Midbrain (tissue), 1 donor: ENCODE measurements at places on chromosomes 16 and 17.

DNA sequence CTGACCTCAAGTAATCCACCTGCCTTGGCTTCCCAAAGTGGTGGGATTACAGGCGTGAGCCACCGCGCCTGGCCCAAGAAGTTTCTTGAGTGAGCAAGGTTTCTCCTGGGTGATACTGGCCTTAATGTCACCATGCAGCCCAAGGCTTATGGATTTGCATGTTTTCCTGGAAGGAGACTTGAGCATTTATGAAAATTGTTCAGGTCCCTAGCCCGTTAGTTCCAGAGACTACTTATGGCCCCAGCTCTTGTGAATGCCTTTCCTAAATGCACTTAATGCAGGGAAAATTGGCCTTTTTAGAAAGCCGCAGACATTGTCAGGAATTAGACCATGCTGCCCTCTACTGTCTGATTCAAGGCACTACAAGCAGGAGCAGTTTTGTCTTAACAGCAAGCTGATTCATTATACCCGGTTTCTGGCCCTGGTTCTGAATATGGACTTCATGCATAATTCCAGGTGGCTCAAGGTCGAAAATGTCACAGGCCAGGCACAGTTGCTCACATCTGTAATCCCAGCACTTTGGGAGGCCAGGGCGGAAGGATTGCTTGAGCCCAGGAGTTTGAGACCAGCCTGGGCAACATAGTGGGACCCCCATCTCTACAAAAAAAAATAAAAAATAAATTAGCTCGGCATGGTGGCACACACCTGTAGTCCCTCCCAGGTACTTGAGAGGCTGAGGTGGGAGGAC, 91.3 kb downstream of the SNX29 start:
- peak; percentile 84 for DNase-seq

- no peak for DNase-seq
Measured at GRCh38 chr16:47136099-47136842, 7.5 kb downstream of the NETO2 start.

DNA sequence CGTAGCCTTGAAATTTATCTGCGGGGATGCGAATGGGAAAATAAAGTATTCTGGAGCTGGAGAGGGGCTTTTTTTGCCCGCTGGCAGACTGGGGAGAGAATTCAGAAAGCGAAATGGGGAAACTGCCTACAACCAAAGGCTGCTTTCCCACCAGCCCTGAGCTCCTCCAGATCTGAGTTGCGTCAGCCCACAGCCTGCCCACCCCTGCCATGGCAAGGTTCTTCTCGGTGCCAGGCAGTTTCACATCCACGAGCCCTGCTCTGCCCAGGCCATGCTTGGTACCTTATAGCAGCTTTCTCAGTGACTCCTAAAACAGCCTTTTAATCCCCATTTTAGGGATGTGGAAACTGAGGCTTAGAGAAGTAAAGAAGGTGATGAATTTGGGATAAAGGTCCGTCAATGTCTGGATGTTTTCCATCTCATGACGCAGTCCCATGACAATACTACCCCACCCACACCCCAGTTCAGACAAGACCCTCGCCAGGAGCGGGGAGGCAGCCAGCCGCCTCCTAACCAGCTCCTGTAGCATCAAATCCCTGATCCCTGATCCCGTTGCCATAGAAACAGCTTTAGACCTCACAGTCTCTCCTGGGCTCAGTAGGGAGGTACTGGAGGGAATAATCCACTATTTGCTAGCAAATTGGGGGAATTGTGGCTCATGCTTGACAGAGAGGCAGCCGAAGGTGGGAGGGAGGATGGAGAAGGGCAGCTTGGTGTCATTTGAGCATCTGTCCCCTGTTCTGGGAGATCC, 113.5 kb downstream of the MGAT5B start:
- DNase-seq, result no peak

DNA sequence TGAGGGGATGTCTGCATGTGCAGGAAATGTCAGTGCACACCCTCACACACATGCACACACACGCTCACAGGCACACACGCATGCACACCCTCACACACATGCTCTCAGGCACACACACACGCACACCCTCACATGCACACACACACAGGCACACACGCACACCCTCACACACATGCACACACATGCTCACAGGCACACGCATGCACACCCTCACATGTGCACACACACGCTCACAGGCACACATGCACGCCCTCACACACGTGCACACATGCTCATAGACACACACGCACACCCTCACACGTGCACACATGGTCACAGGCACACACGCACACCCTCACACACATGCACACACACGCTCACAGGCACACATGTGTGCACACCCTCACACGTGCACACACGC, 77.6 kb upstream of the ZNF469 start:
- DNase-seq, result no peak

DNA sequence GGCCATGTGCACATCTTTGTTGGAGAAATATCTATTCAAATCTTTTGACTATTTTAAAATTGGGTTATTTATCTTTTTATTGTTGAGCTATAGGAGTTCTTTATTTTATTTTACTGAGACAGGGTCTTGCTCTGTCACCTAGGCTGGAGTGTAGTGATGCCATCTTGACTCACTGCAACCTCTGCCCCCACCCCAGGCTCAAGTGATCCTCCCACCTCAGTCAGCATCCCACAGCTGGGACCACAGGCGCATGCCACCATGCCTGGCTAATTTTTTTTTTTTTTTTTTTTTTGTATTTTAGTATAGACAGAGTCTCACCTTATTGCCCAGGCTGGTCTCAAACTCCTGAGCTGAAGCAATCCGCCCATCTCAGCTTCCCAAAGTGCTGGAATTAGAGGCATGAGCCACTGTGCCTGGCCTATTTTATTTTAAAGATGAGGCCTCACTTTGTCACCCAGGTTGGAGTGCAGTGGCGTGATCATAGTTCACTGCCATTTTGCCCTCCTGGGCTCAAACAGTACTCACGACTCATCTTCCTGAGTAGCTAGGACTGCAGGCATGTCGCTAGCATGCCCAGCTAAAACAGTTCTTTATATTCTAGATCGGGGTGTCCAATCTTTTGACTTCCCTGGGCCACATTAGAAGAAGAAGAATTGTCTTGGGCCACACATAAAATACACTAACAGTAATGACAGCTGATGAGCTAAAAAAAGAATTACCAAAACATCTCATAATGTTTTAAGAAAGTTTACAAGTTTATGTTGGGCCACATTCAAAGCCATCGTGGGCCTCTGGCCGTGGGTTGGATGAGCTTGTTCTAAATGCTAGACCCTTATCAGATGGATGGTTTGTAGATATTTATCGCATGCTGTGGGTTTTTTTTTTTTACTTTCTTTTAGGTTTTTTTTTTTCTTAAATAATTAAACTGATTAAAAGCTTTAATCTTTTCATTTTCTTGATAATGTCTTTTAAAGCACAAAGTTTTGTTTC, 13.7 kb downstream of the TENT4B start:
- no peak for DNase-seq
